ENCODE measurements at places on chromosomes 2 and 18.

- no peak for DNase-seq
These were observed 6.8 kb upstream of the PCARE start for GRCh38 chr2:29080886-29081743.

- no peak for DNase-seq
These were observed 127.8 kb downstream of the MEP1B start for GRCh38 chr18:32317651-32318050.

DNA sequence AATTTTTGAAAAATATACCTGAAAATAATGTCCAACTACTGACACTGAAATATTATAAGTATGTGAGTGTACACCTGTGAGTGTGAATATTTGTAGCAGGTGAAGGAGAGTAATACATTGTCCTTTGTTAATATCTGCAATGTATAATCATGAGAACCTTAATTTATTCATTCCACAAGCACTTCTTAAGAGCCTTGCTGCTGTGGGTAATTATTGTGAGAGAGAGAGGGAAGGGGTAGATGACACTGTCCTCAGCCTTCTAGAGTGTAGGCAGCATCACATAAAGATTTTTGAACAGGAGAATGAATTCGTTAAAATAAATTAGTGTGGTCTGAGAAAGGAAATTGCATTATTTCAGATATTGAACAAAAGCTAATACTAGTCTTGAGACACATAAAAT is 157.2 kb downstream of the MAP2 start:
- no peak for DNase-seq

GRCh38 chr18:23545247-23545789 is 41.0 kb downstream of the NPC1 start:
- DNase-seq = no peak

DNA sequence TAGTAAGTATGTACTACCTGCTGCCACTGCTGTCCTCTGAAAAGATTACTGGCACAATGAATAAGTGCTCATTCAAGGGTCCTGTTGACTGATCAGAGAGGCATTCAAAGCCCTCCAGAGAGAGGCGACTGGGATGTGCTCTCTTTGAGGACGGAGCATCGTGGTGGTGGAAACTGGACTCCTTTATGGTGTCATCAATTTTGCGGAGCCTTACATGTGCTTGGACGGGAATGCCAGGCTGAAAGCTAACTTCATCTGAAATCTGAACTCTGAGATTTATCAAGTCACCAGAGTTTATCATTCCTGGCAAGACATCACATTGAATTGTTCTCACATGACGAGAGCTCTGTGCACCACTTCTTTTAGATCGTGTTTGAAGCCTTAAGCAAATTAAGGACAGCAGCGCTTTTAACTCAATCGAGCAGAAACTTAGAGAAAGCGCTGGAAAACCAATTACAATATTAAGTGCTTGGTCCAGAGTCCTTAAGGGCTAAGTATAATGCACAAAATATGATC is 138.3 kb downstream of the NCK2 start:
- no peak for DNase-seq

- no peak for DNase-seq
These were observed 128.2 kb upstream of the CXCR4 start for GRCh38 chr2:136246086-136246669.

- DNase-seq = no peak
These were observed 761.6 kb downstream of the DSC3 start for GRCh38 chr18:30280861-30281470.

DNA sequence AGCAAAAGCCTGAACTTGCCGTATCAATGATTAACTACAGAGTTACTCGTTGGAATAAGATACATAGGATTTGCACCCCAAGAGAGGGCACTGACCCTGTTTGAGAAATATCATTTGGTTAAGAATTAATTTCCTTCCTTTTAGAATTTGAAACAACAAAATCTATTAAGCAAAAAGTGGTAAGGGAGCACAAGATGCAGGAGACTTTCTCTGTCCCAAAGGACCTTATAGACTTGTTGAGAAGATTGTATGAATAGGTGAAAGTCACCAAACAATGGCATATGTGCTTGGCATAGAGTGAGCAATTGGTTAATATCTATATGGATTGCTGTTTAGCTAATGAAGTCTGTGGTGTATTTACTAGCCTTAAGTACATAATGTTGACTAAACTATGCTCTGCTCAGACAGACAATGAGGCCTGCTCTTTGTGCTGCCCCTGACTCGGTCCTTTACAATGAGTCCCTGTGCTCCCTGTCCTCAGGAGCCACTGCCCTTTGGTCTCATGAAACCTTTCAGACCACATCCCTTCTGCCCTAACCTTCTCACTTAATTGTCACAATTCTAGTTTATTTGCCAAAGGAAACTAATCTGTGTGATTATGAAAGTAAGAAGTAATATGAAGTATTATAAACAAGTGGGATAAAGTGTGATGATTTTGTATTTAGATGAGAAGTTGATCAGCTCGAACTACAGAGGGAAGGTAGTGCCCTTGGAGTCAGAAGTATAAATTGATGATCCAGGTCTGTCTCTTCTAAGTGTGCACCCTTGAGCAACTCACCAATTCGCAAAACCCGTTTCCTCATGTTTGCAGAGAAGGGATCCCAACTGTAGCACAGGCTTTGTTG is 21.2 kb upstream of the HNMT start:
- DNase-seq = no peak

DNA sequence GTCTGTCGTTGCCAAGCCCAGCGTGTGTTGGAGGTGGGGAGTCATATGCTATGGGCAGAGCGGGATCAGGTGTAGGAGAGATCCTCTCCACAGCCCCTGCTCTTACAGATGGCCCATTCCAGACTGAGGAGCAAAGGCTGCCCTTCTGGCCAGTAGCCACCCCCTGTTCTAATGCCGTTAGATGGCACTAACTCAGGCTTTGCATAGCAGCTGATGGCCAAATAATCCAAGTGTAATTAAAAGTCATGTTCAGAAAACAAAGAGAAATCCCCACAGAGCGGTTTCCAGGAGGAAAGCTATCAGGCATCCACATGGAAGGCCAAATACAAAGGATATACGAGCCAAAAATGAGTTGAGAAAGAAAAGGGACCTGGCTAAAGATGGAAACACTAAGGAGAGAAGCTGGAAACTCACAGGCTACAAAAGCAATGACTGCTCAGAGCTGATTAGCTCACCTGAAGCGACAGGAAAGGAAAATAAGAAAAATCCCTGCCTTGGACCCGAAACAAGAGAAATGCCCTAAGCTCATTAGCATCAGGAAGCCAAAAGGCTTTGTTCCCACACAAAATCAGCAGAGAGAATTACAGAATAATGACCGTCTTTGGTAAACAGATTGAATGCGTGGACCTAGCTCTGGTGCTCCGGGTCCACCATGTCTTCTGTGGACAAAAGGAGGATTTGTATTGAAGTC is 1002.4 kb upstream of the KLHL29 start:
- DNase-seq = no peak

DNA sequence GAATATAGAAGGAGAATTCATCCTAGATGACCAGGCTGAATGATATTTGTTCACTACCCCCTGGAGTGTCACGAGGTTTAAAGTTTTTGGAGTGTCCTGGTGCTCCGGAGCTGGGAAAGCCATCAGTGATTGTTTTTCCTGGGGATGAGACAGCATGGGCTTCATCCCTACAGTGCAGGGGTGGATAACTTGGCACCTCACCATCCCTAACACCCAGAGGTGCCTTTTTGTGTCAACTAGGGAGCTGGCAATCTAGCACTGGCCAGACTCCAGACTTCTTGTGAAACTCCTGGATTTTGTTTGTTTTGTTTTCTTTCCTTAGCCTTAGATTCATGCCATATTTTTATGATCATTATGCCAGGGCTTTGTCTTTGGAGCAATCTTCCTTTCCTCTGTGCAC is 164.8 kb downstream of the PRKCE start:
- no peak for DNase-seq

GRCh38 chr2:36060133-36060532 is 295.4 kb upstream of the CRIM1 start:
- DNase-seq = no peak

GRCh38 chr2:129004485-129004884 is 685.8 kb upstream of the HS6ST1 start:
- no peak for DNase-seq

DNA sequence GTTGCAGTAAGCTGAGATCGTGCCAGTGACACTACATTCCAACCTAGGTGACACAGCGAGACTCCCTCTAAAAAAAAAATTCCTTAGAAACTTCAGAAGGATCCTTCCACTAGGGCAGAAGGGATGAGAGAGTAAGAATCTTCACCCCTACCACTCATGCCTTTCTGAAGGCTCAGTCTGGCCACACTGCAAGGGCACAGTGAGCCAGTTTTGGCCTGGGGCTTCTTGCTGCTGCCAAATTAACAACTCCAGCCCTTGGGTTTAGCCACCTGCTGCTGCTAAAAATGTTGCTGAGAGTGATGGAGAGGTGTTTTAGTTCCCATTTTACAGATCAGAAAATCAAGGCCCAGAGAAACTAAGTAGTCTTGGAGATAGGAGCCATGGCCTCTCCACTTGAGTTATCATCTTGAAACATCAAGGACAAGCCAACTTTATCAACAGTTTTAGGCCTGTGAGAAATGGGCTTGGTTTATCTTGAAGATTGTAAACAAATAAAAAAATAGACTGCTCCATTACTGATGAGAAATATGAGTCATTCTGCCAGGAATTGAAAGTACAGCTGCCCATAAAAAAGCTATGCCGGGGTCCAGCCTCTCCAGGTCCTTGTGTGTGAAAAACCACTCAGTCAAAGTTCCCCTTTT is 31.9 kb upstream of the CASP8 start:
- DNase-seq = no peak

DNA sequence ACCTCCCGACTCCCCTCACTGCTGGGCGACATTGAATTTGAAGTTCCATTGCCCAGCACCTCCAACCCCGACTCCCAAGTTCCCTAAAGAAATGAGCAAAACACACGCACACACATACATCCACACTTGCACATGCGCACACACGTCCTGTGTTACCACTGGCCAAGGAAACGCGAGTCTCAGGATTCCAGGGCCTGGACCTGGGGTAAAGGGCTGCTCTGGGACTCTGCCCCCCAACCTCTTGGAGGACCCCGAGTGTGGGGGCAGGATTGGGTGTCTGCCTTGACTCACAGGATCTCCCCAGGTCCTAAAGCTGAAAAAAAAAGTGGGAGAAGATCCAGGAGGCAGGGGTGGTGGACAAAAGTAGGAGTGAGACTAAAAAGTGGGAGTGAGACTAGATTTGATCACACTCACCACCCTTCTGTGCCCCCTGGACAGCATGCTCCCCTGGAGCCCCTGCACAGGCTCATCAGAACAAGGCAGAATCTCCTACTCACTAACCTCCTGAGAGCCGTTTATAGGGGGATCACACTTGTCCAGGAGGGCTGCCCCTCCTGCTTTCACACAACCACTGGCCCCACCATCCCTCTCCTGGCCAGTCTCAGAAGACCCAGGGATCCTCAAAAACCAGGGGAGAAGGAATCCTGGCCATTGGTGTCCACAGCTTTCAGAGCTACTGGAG is 202.2 kb downstream of the TNS1 start:
- DNase-seq = no peak

DNA sequence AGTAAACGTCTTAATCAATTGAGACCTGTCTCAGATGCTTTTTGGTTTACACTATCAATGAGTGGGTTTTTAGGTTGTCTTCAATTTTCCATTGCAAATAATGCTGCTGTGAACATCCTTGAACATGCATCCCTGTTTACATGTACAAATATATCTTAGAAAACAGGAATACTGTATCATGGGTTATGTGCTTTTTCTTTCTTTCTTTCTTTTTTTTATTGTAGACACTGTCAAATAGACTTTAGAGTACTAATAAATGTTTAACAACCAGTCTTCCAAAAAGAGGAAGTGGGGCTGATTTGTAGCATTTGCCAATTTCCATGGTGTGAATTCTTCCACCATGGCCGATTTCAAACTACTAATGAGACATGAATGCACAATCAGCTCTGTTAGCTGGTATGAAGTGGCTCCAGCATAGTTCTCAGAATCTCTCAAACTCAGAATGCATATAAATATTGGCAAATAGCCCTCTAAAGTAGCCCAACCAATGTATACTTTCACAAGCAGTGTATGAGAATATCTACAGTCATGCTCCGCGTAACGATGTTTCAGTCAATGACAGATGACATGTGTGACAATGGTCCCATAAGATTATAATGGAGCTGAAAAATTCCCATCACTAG is 50.3 kb upstream of the B3GNT2 start:
- no peak for DNase-seq

DNA sequence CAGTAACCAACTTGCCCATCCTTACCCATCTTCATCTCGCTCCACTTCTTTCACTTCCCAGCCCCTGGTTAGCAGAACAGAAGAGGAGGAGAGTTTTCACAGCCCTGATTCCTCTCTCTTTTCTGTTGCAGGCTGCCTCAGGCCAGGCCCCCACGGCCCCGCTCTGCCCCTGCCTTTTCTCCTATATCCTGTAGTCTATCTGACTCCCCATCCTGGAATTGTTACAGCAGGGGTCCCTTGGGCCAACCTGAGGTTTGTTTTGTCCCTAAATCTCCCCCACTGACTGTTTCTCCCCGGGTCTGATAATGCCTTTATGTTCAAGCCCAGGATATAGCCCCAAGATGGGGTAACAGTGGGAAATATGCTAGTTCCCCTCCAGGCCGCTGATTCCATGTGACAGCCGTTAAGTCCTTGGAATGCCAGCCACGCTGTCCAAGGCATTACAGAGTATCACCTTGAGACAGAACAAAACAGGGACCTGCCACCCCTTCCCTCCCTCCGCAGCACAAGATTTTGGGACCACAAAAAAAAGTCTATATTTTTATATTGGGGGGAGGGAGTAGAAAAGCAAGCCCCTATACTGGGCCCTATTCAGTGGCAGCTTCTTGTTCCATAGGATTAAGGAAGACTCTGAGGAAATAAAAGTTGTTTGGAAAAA is 1.4 kb downstream of the OST4 start:
- no peak for DNase-seq

GRCh38 chr18:3590096-3590630 is 140.2 kb downstream of the TGIF1 start:
- no peak for DNase-seq

DNA sequence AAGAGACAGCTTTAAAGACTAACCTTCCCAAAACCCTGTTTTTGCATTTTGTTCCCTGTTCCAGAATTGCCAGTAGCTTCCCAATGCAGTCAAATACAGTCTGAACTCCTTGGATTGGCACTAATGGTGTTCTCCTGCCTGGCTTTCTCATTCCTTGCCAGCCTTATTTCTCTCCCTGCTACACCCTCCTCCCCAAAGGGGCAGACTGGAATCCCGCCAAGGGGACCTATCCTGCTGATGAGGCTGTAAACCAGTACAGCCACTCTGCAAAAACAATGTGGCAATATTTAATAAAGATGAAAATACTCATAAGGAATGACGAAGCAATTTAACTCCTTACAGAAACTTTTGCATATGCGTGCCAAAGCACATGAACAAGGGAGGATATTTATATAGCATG is 4.5 kb upstream of the SLC4A5 start:
- no peak for DNase-seq

DNA sequence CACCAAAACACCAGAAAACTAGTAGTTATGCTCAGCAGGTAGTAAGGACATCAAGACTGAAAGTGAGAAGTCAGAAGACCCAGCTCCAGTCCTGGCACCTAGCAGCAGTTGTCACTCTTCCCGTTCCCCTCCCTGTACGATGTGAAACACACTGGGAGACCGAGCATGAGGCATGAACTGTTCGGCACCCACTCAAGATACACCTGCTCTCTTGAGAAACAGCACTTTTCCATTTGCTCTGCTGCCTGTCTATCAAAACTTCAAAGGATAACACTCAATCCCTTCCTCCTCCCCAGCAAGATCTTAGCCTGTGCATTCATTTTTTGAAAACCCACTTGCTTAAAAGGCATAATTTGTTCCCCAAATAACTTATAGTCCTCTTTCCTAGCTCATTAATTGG is 123.9 kb downstream of the PLEKHM3 start:
- no peak for DNase-seq

GRCh38 chr2:26462100-26462499 is 15.8 kb downstream of the OTOF start:
- no peak for DNase-seq
